Aorta (tissue), 5 donors: ENCODE measurements at places on chromosomes 7 and 10.

- no peak for DNase-seq
Measured at GRCh38 chr7:45199506-45199905, 41.9 kb downstream of the RAMP3 start.

GRCh38 chr7:38682606-38683005, 51.4 kb upstream of the AMPH start:
- DNase-seq, result no peak

- peak; percentile 62 for DNase-seq
Measured at GRCh38 chr7:158285383-158285770, 302.2 kb downstream of the PTPRN2 start.

DNA sequence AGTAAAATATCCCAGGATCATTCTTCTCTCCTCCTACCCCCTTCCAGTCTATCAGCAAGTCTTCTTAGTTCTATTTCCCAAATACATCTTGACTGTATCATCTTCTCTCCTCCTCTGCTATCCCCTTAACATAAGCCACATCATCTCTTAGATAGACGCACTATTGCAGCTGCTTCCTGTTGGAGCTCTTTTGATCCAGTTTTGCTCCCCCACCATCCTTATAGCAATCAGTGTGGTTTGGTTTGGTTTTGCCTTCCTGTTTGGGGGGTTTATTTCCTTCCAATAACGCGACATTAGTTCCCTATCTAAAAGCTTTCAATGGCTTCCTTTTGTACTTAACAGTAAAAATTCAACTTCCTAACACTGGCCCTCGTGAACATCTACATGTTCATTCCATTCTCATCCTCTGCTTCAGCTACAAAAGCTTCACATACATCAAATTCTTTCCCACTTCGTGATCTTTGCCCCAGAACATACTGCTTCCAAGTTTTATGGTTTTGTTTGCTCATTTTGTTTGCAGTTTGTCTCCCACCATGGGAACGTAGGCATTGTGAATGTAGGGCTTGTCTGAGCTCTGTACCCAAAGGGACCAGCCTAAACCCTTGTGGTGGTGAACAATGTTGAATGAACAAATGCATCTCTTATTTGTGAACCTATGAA, 33.7 kb upstream of the PLXDC2 start:
- no peak for DNase-seq

GRCh38 chr10:129741280-129741977, 222.6 kb downstream of the EBF3 start:
- DNase-seq, result no peak

GRCh38 chr10:1015688-1016087, 10.0 kb downstream of the IDI2 start:
- DNase-seq, result no peak

GRCh38 chr7:151590071-151590849, 70.6 kb upstream of the RHEB start:
- no peak for DNase-seq

GRCh38 chr10:133201948-133202725, 27.9 kb upstream of the UTF1 start:
- DNase-seq, result no peak

DNA sequence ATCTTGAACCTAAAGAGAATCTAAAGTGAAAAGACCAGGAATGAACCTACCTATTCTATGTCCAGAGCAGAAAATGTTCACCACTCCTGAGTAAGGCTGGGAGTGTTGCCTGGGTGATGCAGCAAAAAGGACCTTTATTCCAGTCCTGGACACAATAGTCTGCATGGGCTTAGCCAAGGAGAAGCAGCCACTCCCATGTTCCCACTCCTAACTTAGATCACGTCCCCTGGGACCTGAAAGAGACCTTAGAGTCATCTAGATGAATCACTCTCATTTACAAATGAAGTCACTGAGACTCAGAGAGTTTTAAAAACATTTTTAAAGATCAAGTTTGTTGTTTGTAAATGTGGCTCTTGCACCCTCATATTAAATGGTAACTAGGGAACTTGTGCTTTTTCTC, 763.4 kb downstream of the KCNMA1 start:
- peak; percentile 67 for DNase-seq

GRCh38 chr10:3363311-3364045, 190.9 kb upstream of the PITRM1 start:
- no peak for DNase-seq

DNA sequence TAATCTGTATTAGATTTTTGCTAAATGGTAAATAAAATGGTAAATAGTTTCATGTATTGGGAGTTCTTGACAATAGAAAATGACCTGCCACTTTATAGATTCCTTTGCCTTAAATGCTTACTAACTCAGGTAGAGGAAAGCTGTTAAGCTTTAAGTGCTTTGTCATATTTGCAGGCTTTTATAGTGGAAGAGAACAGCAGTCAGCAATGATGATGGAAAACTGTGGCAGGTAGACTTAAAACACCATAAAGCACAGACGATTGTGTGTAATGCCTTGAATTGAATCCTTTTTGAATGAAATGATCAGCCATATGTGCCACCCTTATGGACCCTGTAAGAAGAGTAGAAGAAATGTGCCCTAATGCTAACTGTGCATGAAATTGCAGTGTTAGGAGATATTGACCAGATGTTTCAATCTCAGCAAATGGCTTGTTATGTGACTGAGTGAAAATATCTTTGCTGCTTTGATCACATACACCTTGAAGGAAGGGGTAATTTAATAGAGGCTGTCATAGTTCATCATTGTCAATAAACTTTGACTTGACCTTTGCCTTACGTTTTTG, 230.4 kb downstream of the ADK start:
- no peak for DNase-seq

GRCh38 chr7:48428091-48428684, 256.9 kb downstream of the ABCA13 start:
- DNase-seq, result no peak

DNA sequence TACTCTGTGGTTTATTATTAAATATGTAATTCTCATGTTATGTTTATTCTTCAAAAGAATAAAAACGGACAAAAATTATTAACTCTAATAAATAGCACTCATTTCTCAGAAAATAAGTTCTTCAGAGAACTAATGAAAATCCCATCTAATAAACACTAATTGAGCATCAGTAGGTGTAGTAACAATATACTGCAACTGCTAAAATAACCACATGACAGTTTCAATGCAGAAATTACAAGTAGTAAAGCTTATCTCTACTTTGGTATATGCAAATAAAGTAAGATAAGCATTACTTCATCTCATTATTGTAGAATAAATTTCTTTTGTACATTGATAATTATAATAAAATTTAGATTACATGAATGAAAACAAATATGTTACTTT, 56.4 kb upstream of the DKK1 start:
- no peak for DNase-seq

- DNase-seq, result no peak
Measured at GRCh38 chr10:69614130-69614529, 15.9 kb upstream of the FAM241B start.

DNA sequence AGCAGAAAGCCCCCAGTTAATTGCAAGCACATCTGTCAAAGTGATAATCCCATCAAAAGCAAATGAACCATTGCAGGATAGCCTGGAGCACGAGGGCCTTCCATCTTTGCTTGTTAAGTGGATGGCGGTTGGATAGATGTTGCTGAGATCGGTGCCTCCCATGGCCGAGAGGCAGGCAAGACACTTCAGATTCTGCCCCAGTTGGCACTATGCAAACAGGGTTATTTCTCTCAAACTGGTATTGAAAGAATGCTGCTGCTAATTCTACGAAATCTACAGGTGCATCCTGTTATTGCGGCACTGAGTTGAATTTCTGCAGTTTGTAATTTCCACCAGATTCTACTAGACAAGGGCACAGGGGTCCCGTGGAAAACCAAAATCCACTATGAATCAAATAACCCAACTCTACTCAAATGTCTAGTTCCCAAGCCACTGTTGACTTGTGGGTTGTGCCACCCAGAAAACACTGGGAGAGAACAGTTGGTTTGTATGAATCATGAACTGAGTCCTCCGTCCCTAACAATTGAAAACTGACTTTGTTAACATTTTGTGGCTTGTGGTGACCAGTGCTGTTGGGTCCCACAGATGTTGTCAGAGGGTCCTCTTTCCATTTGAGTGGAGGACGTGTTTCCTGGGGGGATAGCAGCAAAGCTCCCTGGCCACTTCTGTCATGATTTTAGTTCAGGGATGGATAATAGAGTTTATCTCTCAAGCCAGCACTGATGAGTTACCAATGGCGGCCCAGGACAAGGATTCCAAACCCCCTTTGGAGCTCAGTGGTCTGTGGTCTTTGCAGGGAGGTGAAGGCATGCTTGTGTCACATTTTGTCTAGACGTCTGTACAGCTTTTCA, 7.1 kb upstream of the IL2RA start:
- no peak for DNase-seq

DNA sequence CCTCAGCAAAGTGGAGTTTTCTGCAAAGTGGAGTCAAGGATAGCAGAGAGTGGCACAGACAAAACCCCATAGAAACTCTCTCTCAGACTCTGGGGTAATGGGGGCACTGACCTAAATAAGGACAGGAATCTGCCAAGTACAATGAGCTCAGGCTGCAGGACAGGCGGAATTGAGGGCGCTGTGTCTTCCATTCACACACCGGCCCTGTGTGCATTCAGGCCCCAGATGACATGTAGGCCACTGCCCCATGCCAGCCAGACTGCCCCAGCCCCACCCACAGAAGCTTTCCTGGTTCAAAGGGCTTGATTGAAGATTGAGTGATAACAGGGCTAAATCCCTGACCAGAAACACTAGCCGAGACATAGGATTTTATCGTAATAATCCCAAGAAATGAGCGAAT, 52.7 kb downstream of the EEPD1 start:
- DNase-seq, result no peak

DNA sequence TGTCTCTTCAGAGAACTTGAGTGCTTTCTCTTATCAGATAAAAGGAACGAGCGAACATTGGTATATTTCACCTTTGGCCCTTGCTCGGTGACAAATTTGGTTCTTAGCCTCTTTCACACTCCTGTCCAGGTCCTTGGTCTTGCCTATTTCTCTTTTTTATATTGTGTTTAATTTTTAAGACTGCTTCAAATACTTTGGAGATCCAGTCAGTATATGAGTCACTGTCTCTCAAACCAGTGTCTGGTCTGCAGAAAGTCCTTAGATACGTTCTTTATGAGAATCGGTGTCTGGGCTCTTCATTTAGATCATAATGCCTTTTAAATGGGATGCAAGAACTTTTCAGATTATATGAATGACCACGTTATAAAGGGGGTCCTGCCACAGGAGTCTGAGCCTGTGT, 55.0 kb downstream of the PIK3AP1 start:
- DNase-seq, result no peak

- no peak for DNase-seq
Measured at GRCh38 chr10:97090035-97090434, 95.7 kb downstream of the SLIT1 start.

DNA sequence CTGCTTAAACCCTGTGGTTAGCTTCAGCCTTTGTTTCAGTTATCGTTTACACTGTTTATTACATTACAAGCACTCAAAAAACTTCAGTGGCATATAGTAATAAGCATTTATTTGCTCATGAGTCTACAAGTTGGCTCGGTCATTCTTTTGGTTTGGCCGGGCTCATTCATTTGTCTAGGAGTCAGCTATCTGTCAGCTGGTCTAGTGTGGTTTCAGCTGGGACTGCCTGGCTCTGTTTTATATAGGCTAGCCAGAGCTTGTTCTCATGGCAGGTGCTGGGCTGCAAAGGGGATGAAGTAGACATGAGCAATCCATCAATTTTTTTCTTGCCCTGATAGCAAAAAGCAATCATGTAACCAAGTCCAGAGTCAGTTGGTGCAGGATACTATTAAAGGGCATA, 103.6 kb downstream of the MKLN1 start:
- no peak for DNase-seq

- DNase-seq, result no peak
Measured at GRCh38 chr7:114175125-114175524, 239.5 kb upstream of the FOXP2 start.

GRCh38 chr10:130387936-130388580, 251.9 kb downstream of the GLRX3 start:
- DNase-seq, result no peak

- no peak for DNase-seq
Measured at GRCh38 chr10:105952153-105952552, 1212.4 kb downstream of the SORCS1 start.

- no peak for DNase-seq
Measured at GRCh38 chr10:66980246-66980815, 54.5 kb downstream of the LRRTM3 start.

DNA sequence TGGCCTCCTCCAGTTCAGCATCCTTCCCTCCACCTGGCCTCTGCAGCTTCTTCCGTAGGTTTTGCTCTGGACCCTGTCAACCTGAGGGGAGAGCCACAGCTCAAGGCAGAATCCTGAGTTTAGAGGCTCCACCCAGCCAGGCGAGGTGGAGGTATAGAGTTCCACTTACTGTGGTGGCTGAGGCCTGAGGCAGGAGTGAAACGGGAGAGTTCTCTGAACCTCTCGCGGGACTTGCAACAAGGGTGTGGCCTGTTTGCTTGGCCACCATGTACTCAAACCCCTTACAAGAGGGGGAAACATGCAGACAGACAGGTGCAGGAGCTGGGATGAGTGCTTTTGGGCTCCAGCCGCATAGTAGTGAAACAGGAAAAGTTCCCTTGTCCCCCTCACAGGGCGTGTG, 154.0 kb upstream of the C7orf33 start:
- no peak for DNase-seq

GRCh38 chr10:16779384-16779915, 37.8 kb downstream of the RSU1 start:
- DNase-seq, result no peak

- DNase-seq, result no peak
Measured at GRCh38 chr7:144763291-144763690, 72.6 kb downstream of the TPK1 start.

DNA sequence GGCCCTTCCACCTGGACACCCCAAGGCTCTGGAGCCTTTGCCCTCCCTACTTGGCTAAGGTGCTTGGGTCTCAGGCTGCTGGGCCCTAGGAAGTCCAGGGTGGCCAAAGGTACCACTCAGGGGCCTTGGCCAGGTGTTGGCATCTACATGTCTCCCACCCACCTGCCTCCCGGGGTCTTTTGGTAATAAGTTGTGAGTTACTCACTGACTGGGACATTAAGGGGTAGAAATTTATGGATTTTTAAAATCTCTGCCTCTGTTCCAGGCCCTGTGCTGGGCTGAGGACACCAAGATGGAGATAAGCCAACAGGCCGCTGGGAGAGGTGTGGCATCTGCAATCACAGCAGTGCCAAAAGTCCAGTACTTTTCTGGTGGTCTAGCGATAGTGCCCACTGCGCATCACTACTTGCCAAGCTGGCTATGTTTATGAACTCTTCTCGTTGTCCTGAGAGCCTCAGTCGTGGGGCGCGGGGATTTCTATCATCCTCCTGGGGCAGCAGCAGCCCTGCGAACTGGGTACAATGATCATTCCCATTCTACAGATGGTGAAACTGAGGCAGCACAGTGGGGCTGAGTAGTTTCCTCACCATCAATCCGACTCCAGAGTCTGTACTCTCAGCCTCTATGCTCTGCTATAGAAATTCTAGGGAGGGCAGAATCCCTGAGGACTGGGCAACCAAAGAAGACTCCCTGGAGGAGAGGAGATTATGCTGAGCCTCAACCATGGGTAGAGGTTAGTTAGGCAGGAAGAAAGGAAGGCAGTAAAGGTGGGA, 36.2 kb downstream of the TBATA start:
- DNase-seq, result no peak
